ENCODE measurements at places on chromosomes 7 and 10.

DNA sequence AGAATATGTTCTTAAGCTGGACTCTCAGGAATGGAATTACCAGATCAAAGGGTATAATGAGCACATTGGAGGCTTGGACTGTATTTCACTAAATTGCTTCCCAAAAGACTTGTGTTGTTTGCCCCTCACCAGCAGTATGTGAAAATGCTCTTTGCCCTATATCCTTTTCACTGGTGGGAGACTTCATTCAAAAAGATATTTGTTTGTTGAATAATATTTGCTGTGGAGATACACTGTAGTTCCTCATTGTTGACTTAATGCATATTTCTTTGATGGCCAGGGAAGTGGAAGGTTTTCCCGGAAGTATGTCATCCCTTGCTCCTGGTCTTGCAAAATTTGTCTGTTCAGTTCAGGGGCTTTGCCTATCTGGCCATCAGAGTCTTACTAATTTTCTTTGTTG lies 19.4 kb downstream of the GSTO2 start:
- DNase-seq, result no peak

DNA sequence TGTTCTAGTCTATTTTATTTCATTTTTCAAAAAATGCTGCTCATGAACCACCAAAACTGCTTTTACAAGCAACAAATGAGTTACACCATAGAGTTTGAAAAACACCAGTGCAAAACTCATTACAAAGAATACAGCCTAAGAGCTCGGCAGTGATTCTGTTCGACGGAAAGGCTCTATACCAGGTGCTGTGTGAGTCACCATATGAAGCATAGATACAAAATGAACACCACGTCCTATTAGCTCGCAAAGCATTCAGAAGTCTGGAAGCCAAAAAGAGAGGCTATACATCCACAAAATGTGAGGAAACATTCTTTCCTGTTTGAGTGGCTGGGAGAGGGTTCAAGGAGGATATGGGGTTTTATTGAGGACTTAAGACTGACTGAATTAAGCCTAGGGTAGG lies 136.1 kb downstream of the ATE1 start:
- DNase-seq, result no peak

DNA sequence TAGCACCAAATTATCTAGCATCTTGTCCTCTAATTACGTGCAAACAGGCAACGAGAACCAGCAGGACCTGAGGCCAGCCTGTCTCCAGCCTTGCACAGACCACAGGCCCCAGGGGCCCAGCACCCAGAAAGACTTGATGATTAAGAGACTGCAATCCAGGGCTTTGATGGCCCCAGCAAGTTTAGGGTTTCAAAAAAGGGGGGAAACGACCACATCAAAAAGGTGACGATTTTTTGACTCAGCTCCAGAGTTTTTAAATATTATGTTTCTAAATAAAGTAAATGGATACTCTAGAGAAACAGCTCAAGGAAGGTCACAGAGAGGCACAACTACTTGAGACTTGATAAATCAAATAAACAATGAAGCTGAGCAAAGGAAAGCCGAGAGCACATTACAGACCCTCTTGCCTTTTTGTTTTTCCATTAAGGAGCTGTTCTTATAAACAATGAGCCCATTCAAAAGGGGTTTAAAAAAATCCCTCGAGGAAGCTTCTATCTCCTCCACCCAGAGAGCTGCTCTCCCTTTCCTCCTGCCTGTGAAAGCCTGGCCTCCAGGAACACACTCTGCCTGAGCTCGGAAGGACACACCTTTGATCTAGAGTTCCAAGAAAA lies 44.1 kb downstream of the GLI3 start:
- no peak for DNase-seq

DNA sequence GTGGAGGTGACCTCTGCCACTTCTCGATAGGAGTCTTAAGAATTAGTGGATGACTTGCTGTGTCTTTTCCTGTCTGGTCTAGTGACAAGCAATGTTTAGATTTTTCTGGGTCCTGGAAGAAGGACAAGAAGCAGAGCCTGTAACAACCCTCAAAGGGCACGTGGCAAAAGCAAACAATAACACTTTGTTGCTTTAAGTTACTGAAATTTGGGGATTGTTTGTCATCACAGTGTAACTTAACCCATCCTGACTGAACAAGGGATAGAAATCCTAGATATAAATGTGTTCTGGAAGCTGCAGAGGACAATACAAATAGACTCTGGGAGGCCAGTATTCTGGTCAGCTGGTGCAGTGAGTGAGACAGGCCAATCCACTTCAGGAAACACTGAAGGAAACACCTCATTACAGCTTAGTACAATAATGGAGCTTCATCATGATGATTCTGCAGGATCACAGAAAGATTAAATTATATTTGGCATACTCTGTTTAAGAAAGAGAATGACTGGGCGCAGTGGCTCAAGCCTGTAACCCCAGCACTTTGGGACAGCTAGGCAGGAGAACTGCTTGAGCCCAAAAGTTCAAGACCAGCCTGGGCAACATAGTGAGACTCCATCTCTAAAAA lies 23.3 kb downstream of the ENKUR start:
- DNase-seq, result no peak

GRCh38 chr7:27405780-27406179 lies 163.2 kb downstream of the EVX1 start:
- DNase-seq, result no peak

DNA sequence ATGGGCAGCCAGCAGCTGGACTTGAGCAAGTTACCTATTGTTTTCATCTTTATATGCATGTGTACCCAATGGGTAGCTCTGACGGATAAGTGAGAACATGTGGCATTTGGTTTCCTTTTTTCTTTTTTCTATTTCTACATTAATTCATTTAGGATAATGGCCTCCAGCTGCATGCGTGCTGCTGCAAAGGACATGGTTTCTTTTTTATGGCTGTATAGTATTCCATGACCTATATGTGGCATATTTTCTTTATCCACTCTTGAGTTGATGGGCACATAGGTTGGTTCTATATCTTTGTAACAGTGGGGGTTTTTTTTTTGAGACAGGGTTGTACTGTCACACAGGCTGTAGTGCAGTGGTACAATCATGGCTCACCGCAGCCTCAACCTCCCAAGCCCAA lies 37.4 kb downstream of the ASZ1 start:
- no peak for DNase-seq

- DNase-seq, result no peak
Measured at GRCh38 chr7:78433421-78433820, 634.8 kb downstream of the PHTF2 start.

DNA sequence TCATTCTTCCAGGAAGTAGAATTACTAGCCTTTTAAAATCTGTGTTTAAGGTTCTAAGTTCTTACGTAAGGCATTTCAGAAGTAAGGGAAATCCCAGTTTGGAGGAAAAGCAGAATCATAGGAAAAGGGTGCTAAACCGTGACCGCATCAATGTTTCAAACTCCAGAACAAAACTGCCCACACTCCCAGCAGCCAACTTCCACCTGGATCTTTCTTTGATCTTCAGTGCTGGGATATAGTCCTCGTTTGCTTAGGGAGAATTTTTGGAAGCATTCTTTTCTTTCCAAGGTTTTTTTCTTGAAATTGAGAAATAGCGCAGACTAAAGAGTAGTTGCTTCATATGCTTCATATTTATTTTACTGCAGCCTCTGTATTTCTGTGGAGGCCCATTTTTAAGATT lies 8.9 kb downstream of the PROSER2 start:
- no peak for DNase-seq

DNA sequence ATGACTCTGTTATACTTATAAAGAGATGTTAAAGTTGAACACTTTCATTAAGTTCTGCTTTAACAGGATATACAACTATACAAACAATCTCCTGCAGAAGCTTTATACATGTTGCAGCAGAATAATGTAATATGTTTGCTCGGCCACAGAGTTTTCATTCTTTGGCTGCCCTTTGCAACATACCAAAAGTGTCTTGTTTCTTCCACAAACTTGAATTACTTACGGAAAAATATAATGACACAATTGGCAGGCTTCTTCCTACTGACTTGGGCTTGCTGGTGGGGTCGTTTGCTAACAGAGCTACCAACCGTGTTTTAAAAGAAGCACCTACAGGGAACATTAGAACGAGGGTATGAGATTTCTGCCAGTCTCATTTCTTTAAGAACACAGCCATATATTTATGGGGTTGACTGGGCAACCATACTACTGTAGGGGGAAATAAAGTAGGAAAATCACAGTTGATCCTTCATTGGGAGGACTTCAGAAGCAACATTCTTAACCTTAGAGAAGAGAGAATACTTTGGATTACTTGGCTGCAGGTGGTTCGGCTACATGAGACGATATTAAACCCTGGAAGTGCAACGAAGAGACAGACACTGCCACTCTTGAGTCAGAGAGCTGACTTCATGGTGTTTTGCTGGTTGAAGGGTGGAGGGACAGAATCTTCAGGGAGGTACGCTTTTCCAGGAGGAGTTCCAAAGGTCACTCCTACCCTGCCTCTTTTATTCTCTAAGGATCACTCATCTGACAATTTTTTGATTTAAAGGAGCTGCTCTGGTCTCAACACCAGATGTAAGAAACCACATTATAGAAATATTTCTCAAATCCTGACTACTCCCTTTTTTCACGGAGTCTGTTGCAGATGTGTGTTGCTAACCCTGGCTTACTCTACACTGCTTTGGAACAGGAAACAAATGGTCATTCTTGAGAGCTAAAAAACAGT lies 123.9 kb downstream of the SEMA3C start:
- DNase-seq, result no peak

DNA sequence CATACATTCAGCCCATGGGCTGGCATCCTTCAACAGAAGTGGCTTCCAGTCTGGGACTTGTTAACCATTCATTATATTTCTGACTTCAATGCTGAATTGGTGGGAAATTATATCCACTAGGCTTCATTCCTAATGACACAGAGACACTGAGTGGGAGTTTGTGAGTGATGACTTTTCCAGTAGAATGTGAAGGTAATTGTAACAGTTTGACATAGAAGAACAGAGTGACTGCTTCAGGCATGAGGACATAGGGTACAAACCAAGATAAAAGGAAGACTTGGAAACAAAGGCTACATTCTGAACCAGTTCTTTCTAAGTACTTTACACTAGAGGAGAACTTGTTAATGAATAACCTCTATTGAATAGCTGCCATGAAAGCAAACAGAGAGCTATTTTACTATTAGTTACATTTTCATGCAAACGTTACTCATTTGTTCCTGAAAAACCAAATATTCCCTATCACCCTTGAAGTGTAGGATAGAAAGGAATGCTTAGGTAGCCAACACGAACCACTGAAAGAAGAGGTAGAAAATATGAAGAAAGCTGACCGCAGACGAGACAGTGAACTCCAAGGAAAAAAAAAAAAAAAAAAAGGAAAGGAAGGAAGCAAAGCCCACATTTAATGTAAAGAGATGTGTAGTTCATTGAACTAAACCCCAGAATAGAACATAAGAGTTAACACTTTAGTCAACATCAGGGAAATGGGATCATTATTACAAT lies 237.0 kb upstream of the SEMA3C start:
- no peak for DNase-seq

DNA sequence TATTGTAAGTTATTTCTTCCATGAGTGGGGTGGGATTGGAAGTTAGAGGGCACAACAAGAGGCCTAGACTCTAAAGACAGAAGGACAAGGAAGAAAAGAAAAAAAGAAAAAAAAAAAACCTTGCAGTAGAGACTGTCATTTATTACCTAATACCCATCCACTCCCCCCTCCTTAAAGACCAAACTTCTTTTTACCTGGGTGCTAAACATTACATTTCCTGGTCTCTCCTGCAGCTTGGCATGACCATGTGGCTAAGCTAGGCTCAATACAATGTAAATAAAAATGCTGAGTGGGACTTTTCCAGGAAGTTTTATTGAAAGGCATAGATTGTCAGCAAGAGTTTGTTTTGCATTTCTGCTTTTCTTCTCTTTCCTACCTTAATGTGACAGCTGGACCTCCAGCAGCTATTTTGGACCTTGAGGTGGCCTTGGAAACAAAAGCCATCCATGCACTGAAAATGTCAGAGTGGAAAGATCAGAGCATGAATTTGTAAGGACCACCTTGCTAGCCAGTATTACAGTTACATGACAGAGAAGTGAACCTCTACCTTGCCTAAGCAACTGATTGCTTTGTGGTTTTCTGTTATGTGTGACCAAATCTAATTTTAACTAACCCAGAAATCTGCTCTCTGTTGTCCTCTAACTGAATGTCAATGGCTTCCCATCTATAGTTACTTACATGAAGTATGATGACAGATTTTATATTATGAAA lies 81.3 kb upstream of the SFMBT2 start:
- DNase-seq, result no peak

DNA sequence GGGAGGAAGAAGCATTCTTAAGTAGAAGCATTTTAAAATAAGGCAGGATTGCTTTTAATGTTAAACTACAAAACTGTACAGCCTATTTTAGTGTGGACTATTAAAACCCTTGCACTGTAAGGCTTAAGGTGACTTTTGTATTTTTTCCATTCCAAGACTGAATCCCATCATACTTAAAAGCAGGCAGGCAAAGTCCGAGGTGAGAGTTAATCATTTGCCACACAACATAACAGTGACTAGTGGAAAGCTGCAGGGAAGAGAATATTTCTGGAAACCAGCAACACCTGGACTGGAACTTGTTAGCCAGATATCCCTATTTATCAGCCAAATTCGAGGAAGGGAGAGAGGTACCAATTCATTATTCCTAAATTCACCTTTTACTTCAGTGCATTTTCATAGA lies 3.5 kb downstream of the PRR15 start:
- no peak for DNase-seq
